RPMI7951 (cell line): ENCODE measurements at places on chromosomes 4 and X.
A peak's percentile ranks its signal among the peaks of the same experiment; 100 is the strongest.

DNA sequence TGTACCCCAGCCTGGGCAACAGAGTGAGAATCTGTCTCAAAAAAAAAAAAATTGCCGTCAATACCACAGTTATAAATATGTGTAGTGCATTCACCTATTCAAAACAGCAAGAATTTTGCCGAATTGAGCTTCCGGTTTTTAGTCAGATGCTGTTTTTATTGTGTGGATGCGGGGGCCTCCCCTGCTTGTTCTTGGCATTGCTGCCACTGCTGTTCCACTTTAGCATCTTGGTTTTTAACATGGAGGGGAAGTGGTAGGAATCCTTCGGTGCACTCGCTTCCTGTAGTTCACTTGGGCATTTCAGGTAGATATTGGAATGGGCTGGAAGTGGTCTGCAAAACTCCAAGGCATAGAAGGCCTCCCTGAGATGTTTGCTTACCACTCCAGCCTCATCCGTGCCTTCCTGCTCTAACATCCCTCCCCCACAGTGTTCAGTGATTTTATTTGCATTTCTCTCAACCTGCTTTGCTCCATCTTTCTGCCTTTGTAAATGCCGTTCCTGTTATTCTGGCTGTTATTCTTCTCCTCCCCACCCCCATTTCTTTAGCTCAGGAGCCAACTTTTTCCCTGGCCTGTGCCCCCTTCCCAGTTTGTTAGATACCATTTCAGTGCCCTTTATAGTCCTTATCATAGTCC is 25.5 kb downstream of the MOB1B start:
- DNase-seq, result no peak

DNA sequence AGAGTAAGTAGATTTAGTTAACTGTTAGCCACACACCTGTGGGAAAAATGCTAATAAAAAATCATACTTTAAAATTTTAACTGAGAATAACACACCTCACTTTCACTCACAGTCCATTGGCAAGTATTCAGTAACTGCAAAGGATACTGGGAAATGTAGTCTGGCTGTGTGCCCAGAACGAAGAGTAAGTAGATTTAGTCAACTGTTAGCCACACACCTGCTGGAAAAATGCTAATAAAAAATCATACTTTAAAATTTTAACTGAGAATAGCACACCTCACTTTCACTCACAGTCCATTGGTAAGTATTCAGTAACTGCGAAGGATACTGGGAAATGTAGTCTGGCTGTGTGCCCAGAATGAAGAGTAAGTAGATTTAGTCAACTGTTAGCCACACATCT is 178.4 kb upstream of the NWD2 start:
- DNase-seq, result no peak

GRCh38 chr4:172308078-172308477 is 494.9 kb downstream of the GALNTL6 start:
- no peak for DNase-seq

- DNase-seq, result no peak
Observed at GRCh38 chr4:57214654-57215411, 104.6 kb upstream of the IGFBP7 start.

DNA sequence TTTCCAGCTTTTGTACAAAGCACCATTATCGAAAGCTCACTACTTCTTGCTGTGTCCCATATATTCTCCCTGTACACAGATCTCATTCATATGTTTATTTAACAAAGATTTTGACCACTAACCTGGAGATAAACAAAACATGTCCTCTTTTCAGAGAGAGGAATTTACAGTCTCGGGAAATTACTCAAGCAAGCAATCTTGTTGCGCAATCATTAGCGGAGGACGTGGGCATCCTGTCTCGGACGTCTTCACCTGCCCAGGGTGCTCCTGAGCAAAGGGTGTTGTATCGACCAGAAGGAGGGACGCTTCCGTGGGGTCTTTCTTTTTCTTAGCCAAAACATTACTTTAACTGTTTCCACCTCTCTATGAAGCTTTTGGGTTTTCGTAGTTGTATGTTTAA is 66.5 kb upstream of the CLCN4 start:
- no peak for DNase-seq

GRCh38 chr4:163587867-163588266 is 93.4 kb downstream of the TMA16 start:
- no peak for DNase-seq

- DNase-seq, result no peak
Observed at GRCh38 chr4:40193578-40193977, 3.3 kb upstream of the RHOH start.

GRCh38 chr4:159281771-159282170 is 178.9 kb downstream of the RAPGEF2 start:
- DNase-seq, result no peak

DNA sequence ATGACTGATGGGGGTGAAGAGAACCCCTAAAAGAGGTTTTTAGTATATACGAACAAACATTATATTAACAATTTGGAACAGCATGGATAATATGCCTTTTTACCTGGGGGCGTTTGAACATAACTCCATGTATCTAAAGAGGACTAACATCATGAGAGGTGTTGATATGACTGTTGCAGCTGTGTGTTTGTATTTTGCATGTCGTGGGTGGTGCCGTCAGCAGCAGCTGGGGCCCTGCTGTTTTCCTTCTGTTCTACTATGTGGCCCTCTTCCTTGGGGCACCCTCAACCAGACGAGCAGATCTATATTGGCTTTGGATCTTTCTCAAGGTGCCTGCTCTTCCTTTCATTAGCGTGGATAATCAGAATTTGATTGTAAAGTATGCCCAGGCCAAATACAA is 11.2 kb downstream of the GBA3 start:
- no peak for DNase-seq

DNA sequence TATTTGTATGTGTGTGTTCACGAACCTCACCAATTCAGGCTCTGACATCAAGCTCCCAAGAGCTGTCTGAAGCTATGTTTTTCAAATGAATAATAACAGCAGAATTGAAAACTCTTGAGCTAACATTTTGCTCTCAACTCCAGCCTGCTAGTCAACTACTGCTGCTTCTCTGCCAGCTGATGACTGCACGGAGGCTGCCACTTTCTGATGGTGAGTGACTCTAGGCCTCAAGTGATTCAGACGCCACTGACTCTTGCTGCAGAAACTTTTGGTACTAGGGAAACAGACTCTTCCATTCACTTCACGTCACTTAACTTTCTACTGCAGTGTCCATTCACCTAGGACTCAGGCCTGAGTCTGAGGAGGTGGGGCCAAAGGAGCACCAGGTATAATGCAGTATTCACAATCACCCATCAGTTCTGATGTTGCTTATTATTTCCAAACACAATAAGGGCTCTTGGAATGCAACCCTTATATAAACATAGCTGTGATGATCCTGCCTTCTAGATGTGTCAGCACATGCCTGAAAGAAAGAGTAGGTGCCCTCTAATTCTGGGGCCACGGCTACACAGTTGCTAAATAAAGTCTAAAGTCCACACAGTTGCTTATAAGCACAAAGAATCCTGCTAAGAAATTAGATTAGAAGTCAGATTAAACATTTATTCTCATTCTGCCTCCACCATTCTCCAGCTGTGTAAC is 16.0 kb downstream of the PRDM8 start:
- DNase-seq, result peak; percentile 50

DNA sequence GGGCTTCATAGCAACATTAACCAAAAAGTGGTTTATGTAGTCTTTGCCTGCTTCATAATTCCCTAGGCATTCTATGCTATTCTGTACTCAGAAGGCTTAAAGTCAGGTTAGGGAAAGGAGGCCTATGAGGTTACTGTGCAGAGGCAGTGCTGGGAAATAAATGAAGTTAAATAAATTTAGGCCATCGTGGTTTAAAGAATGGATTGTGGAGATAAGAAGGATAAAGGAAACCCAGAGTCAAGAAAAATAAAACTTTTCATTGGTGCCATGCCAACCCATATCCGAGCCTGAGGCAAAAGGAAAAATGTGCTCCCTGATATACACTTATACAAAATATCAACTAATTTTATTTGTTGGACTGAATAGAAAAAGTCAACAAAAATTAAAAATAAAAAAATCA is 70.2 kb downstream of the AR start:
- DNase-seq, result peak; percentile 53

- no peak for DNase-seq
Observed at GRCh38 chr4:117773064-117773936, 261.0 kb upstream of the NDST3 start.

GRCh38 chrX:889966-890651 is 259.5 kb downstream of the SHOX start:
- DNase-seq, result no peak

- no peak for DNase-seq
Observed at GRCh38 chr4:171583790-171584189, 229.4 kb upstream of the GALNTL6 start.

GRCh38 chrX:42290608-42291007 is 367.3 kb upstream of the CASK start:
- no peak for DNase-seq

DNA sequence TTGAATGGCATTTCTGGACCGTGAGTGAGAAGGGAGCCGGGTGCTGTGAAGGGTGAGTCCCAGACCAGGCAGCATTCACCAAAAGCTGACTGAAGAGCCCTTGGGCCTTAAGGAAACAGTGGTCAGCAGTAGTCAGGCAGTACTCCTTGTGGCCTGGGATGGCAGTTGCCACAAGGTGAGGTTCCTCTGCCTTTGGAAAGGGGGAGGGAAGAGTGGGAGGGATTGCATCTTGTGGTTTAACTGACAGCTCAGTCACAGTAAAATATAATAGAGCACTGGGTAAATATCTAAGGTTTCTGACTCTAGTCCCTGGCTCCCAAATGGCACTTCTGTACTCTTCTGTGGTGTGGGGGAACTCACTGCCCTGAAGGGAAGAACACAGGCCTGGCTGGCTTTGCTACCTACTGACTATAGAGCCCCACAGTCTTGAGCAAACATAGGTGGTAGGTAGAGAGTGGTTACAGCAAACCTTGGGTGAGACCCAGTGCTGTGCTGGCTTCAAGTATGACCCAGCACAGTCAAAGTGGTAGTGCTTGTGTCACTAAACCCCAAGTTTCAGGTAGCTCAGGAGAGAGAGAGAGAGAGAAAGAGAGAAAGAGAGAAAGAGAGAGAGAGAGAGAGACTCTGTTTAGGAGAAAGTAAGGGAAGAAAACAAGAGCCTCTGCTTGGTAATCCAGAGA is 154.2 kb downstream of the TEX11 start:
- no peak for DNase-seq

DNA sequence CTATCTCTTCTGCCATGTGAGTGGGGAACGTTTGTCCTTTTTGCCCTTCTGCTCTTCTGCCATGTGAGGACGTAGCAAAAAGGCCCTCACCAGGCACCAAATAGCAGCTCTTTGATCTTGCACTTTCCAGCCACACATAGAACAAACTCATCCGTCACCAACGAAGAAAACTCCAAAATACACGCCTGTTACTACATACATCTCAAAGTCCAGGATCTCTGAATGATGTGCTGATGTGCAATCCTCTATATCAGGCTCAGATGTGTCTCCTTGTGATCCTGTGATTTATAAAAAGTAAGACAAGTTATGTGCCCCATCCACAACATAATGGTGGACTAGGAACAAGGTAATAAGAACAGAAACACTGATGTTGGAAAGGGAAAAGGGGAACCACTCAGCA is 9.8 kb upstream of the TAB3 start:
- DNase-seq, result no peak

DNA sequence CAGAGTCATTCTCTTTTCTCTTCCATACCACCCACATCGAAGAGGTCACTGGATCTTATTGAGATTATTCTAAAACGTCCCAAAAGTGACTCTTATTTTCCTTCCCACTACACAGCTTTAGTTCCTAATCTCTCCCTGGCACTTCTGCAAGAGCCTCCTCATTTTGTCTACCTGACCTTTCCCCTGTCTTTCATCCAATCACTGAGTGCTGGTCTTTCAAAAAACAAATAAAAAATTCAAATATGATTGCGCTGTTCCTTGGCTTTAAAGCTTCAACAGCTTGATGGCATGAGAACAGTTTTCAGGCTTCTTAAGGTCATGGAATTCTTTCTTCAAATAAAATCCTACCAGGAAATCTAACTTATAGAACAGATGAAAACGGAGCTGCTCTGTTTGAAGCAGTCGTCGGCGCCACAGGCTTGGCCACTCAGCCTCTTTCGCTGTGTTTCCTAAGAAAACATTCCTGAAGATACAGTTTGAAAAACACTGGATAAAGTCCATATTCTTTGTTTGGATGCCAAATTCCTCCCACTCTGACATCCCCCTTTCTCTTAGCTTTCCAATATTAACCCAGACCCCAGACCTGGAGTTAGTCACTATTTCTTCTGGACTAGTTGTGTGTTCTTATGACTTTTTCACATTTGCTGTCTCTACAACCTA is 12.5 kb downstream of the SYTL5 start:
- no peak for DNase-seq

GRCh38 chr4:72899214-72899613 is 170.3 kb downstream of the COX18 start:
- DNase-seq, result peak; percentile 34

DNA sequence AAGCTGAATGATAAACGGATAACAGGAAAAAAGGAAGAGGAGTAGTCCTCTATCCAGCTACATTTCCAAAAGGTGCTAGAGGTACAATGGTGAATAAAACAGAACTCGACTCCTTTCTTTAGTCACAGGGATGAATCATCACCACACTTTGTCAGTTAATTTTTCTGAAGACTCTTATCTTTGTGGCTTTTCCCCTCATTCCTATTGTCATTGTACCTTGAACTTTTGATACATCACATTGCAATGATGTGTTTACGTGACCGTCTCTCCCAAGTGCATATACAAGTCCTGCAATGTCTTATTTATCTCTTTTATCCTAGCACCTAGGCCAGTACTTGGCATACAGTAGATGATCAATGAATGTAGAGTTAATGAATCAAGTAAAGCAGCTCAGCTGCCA is 134.7 kb downstream of the LHFPL1 start:
- no peak for DNase-seq

- no peak for DNase-seq
Observed at GRCh38 chr4:6206771-6207290, 6.5 kb upstream of the JAKMIP1 start.

DNA sequence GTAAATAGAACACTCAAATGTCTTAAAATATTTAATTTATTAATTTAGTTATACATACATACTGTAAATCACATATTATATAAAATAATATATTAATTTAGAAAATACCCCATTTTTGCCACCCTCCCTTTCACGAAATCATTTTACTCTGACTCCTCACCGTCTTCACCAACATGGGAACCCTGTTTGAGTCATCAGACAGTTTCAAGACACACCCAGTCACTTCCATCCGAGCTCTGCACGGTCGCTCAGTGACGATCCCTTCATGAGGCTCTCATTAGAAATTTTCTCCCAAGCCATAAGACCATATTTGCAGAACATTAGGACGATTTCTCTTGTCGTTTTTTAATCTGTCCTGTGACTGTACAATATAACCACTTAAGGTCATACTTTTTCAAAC is 14.5 kb downstream of the ZNF275 start:
- no peak for DNase-seq

GRCh38 chr4:88158038-88158488 is 376 bp downstream of the ABCG2 start:
- no peak for DNase-seq

GRCh38 chr4:7279902-7280301 is 87.6 kb downstream of the SORCS2 start:
- peak; percentile 48 for DNase-seq

DNA sequence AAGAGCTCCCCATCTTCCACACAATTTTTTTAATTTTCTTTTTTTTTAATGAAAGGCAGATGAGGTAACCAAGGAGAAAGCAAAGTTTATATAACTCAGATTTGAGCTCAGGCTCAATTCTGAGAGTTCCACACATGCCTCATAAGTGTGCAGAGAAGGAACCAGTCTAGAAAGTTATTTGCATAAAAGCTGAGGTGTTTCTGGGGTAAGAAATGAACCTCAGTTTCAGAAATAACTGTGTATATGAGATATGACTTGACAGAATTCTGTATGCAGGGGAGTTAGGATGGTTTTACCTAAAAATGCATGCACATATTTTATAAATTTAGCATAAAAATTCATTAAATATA is 51.3 kb downstream of the DTHD1 start:
- no peak for DNase-seq

- no peak for DNase-seq
Observed at GRCh38 chr4:126957987-126958386, 674.8 kb upstream of the INTU start.
